ENCODE measurements at places on chromosomes 16 and 17.

GRCh38 chr17:54426296-54426886 lies 474.3 kb upstream of the TOM1L1 start:
- H3K27ac ChIP-seq = no peak overlapping the region
- no peak overlapping the region for H3K4me3 ChIP-seq
- no peaks in the 10 kb centered on the region for H3K36me3 ChIP-seq
- H3K27me3 ChIP-seq = no peaks in the 10 kb centered on the region
- DNase-seq = no peak

DNA sequence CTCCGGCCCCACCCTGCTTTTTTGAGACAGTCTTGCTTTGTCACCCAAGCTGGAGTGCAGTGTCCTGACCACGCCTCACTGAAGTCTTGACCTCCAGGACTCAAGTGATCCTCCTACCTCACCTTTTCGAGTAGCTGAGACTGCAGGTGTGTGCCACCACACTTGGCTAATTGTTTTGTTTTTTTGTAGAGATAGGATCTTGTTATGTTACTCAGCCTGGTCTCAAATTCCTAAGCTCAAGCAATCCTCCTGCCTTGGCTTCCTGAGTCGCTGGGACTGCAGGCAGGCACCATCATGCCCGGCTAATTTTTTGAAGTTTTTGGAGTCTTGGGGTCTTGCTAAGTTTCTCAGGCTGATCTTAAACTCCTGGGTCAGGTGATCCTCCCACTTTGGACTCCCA lies 206.7 kb downstream of the SHISA9 start:
- DNase-seq = no peak
- H3K4me3 ChIP-seq = no peak overlapping the region
- H3K27me3 ChIP-seq = no peaks in the 10 kb centered on the region
- no peaks in the 10 kb centered on the region for H3K36me3 ChIP-seq
- no peaks in the 10 kb centered on the region for H3K4me1 ChIP-seq

- H3K4me3 ChIP-seq = no peak overlapping the region
- no peak overlapping the region for H3K27ac ChIP-seq
- peaks cover 9% of the 10 kb centered on the region for H3K4me1 ChIP-seq
- peaks cover 9% of the 10 kb centered on the region for H3K27me3 ChIP-seq
Measured at GRCh38 chr17:19753661-19754463, 5.8 kb upstream of the ALDH3A1 start.

DNA sequence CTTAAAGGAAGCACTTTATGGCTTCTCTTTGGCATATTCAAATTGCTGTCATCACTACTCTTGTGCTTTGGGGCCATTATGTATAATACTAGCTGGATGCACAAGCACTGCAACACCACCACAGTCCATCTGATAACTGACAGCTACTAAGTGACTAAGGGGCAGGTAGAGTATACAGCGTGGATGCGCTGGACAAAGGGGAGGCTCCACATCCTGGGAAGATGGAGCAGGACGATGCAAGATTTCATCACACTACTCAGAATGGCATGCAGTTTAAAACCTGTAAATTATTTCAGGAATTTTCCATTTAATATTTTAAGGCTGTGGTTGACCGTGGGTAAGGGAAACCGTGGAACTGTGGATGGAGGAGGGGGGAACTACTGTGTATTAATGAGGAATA lies 25.0 kb downstream of the MPRIP start:
- H3K4me1 ChIP-seq = peaks cover 62% of the 10 kb centered on the region
- H3K4me3 ChIP-seq = no peak overlapping the region
- no peaks in the 10 kb centered on the region for H3K27me3 ChIP-seq
- H3K27ac ChIP-seq = no peak overlapping the region

DNA sequence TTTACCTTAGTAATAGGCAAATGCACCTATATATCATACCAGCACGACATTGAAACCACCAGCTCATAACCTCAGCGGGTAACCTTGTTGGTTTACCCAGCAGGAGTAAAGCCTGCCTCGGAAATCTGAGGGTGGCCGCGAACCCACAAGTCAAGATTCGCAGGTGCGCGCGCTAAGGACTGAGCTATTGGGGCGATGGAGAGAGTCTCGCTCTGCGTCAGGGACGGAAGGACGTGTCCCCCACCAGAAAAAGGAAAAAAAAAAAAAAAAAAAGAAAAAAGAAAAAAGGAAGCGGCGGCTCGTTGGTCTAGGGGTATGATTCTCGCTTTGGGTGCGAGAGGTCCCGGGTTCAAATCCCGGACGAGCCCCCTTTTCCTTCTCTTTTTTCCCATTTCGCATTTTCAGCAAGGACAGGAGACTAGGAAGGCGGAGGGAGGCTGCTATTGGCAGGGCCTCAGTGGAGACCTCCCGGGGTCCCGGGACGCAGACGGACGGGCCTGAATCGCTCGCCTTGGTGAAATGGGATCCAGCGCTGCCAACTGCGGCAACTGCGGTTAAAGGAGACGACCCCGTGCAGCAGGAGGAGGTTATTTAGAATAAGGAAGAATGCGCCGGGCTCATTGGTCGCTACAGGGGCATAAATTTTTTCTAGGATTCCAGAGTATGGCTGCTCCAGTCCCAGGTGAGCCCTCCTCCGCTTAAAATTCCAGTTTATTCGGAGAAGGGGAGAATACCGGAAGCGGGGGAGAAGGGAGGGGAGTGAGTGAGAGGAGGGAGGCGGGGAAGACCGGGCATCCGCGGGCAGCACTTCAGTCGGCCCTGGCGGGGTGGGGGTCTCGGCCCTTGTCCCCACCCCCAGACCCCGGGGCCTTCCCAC lies at the start of gene OR1F1:
OR1F1 (plus strand) TSS at position 407 of the 877 bp plus-strand sequence.
- peaks cover 5% of the 10 kb centered on the region for H3K36me3 ChIP-seq
- peak within 1 kb of the TSS; percentile 70 for H3K27ac ChIP-seq
- H3K4me3 ChIP-seq = peak within 1 kb of the TSS; percentile 69
- peaks cover 58% of the 10 kb centered on the region for H3K4me1 ChIP-seq
- peak; percentile 81 for DNase-seq
- H3K27me3 ChIP-seq = peaks cover 67% of the 10 kb centered on the region

DNA sequence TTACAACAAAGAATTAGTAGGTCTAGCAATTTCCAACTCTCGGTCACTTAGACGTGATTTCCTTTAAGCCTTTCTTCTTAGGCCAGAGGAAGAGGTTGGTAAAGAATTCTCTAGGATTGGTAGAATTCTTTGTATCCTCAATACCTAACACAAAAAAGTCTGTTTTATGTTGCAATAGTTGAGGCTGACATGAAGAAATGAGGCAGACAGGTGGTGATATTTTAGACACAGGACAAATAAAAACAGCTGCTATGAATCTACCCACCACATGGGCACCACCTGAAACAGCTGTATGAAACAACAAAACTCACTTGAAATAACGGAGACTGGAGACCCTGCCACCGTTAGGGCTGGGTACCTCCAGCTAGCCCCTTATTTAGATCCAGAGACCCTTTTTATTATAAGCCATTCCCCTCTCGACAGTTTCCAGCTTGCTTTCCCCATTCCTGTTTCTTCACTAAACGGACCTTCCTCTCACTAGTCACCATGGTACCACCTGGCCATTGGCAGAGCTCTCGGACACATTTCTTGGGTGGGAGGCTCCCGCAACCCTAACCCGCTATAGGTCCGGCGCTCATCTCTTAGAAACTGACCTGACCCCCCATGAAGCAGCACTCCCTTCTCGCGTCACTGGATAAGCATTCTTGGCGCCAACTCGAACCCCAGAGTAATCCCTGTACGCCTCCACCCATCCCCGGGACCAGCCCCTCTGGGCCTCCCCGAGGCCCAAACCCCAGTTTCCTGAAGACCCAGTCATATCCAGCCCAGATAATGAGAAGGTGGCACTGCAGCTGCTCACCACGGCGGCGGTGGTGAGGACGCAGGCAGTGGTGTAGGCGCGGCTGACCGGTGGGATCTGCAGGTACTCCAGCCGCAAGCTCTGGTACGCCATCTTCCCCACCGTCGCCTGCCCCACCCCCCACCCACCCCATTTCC lies at the start of gene DERL2:
DERL2 (minus strand) TSS at position 909 of the 936 bp plus-strand sequence; CDS start at position 892, 17 bp downstream.
- H3K27me3 ChIP-seq = no peaks in the 10 kb centered on the region
- no peak for DNase-seq
- H3K27ac ChIP-seq = peak within 1 kb of the TSS; percentile 98

GRCh38 chr17:77476931-77477805 lies 336.4 kb downstream of the SEC14L1 start:
- peak; percentile 63 for DNase-seq
- H3K27me3 ChIP-seq = no peaks in the 10 kb centered on the region
- peaks cover 75% of the 10 kb centered on the region for H3K4me1 ChIP-seq
- peak overlapping the region; percentile 66 for H3K27ac ChIP-seq
- no peak overlapping the region for H3K4me3 ChIP-seq
- H3K36me3 ChIP-seq = peaks cover 33% of the 10 kb centered on the region

DNA sequence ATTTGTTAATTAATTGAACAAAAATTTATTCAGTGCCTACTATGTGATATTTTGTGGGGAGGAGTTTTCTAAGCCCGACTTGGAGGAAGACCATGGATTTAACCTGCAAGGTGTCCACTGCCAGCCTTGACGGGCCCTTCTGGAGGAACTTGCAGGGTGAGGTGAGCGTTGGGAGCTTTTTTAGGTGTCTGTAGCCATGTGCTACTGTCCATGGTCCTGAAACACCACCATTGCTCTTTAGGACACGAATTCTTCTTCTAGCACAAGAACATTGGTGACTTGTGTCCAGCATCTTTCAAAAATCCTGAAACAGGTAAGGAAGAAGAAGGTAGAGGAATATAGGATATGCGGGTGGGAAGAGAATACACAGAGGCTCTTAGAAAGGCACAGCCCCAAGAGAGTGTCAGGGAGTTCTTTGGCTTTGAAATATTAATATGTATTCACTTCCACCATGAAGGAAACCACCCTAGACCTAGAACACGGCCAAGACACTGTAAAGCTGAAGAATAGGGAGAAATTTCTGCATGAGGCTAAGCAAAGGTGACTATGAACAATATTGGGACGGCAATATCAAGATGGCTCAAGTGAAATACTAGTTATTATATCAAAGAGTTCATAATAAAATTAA lies 27.9 kb upstream of the OR4D1 start:
- peak overlapping the region; percentile 15 for H3K4me3 ChIP-seq
- peaks cover 6% of the 10 kb centered on the region for H3K4me1 ChIP-seq
- no peaks in the 10 kb centered on the region for H3K27me3 ChIP-seq
- no peaks in the 10 kb centered on the region for H3K36me3 ChIP-seq
- DNase-seq = peak; percentile 38
- H3K27ac ChIP-seq = no peak overlapping the region

- peaks cover 24% of the 10 kb centered on the region for H3K36me3 ChIP-seq
- H3K27ac ChIP-seq = peak overlapping the region; percentile 80
- no peaks in the 10 kb centered on the region for H3K27me3 ChIP-seq
- H3K4me3 ChIP-seq = peak overlapping the region; percentile 10
Measured at GRCh38 chr17:78709119-78709681, 72.9 kb downstream of the CYTH1 start.

DNA sequence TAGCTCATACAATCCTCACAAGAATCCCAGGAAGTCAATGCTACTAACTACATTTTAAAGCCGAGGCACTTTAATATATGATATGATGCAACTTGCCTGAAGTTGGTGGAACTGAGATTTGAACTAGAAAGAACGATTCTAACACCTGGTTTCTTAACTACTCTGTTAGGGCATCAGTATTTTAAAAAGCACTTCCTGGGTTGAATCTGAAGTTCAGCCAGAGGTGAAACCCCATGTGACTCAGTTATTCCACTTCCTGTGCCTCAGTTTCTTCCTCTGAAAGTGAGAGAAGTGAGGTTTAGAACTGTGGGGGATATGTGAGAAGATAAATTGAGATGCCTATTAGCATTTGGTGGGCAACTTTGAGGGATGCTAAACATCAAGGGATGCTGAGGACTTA lies 129.4 kb upstream of the ANKFN1 start:
- H3K27ac ChIP-seq = no peak overlapping the region
- no peaks in the 10 kb centered on the region for H3K36me3 ChIP-seq
- peaks cover 19% of the 10 kb centered on the region for H3K4me1 ChIP-seq

DNA sequence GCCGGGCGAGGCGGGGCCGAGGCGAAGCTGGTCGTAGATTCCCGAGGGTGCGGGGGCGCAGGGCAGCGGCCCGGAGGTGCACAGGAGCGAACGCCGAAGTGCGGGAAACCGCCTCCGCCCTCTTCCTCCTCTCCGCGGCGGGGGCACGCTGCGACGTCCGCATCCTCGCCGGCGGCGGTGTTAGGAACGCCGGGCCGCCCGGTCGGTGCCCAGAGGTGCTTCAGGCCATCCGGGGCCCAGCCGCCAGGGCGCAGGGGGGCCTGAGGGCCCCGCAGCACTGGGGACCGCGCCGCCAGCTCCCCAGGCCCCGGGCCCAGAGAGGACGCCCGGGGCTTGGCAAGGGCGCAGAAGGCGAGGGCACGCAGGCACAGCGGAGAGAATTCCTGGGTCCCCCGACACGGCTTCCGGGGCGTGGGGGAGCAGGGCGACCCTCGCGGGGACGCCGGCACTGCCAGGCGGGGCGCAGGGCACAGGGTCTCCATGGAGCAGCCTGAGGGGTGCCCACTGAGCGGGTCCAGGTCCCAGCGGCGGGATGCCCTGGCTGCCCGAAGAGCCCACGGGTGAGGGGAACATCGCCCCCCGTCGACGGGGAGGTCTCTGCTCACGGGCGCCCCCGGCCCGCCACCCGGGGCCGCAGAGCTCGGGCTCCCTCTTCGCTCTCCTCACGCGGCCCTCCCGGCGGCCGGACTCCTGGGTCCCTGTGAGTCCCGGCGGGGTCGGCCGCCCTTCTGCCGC lies 576 bp downstream of the EPOP start:
- no peak overlapping the region for H3K27ac ChIP-seq
- DNase-seq = peak; percentile 60
- H3K4me3 ChIP-seq = peak overlapping the region; percentile 56
- H3K27me3 ChIP-seq = peaks cover 16% of the 10 kb centered on the region

GRCh38 chr17:83053021-83053681 lies 26.3 kb upstream of the METRNL start:
- no peak for DNase-seq
- H3K27ac ChIP-seq = peak overlapping the region; percentile 81
- H3K36me3 ChIP-seq = peaks cover 3% of the 10 kb centered on the region
- H3K4me1 ChIP-seq = peaks cover 34% of the 10 kb centered on the region

- H3K4me1 ChIP-seq = peaks cover 50% of the 10 kb centered on the region
- no peak overlapping the region for H3K4me3 ChIP-seq
- H3K36me3 ChIP-seq = no peaks in the 10 kb centered on the region
- no peak for DNase-seq
Measured at GRCh38 chr17:34379868-34380267, 16.8 kb upstream of the CCL1 start.

- H3K4me1 ChIP-seq = peaks cover 78% of the 10 kb centered on the region
- peaks cover 8% of the 10 kb centered on the region for H3K36me3 ChIP-seq
- DNase-seq = peak; percentile 37
- peak overlapping the region; percentile 74 for H3K27ac ChIP-seq
- H3K4me3 ChIP-seq = peak overlapping the region; percentile 33
Measured at GRCh38 chr17:75338335-75338734, 49.1 kb upstream of the SLC25A19 start.

- H3K27me3 ChIP-seq = no peaks in the 10 kb centered on the region
- no peak overlapping the region for H3K4me3 ChIP-seq
- peaks cover 2% of the 10 kb centered on the region for H3K4me1 ChIP-seq
Measured at GRCh38 chr16:81707411-81708265, 71.5 kb upstream of the PLCG2 start.

DNA sequence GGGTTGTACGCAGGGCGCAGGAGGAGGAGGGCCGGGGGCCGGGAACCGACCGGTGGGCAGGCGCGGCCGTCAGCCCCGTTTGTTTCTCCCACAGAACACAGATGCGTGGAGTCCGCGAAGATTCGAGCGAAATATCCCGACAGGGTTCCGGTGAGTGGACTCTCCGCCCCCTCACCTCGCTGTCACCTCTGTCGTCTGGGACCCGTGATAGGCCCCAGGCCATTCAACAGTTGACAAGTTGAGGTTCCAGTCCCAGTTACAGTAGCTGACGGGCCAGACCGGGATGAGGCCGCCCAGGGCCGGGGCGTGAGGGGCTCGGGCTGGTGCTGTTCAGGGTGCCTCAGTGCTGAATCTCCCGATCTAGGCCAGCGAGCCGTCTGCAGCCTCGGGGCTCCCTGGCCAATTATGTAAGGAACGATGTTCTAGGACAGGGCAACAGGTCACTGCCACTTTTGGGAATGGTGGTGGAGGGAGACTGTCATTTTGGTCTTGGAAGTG lies 628 bp downstream of the GABARAPL2 start:
- peaks cover 7% of the 10 kb centered on the region for H3K27me3 ChIP-seq
- peak; percentile 45 for DNase-seq

All from activated CD4-positive, alpha-beta memory T cell treated with anti-CD3 and anti-CD28 coated beads for 36 hours (primary cell).